Endodermal cell (in vitro differentiated cells): ENCODE measurements at places on chromosomes 5 and 9. TPM values are rescaled to one million over a fixed set of nuclear protein-coding genes. Genes with fewer than 3 reads are reported as not detected.

DNA sequence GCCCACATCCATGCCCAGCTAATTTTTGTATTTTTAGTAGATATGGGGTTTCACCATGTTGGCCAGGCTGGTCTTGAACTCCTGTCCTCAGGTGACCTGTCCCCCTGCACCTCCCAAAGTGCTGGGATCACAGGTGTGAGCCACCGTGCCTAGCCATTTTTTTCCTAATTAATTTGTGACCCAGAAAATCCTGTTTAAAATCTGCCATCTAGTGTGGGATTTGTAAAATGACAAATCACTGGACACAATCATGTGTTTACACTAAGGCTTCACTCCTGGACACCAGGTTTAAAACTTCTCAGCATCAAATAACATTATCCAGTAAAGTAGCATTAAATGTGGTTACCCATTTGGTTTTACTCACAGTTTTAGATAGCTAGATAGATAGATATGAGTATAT, 18.6 kb upstream of the KDM4C start:
- no peaks in the 10 kb centered on the region for H3K36me3 ChIP-seq
- DNase-seq = no peak
- no peak overlapping the region for H3K4me3 ChIP-seq
- no peak overlapping the region for H3K27ac ChIP-seq
- no peaks in the 10 kb centered on the region for H3K27me3 ChIP-seq

The TTLL11 gene
- 0.68 and 1.0 TPM in 2 replicates for total RNA-seq

- H3K36me3 ChIP-seq = no peaks in the 10 kb centered on the region
- DNase-seq = no peak
- H3K27me3 ChIP-seq = peaks cover 11% of the 10 kb centered on the region
- H3K4me3 ChIP-seq = no peak overlapping the region
- no peaks in the 10 kb centered on the region for H3K4me1 ChIP-seq
Measured at GRCh38 chr5:43400082-43400481, 12.1 kb downstream of the CCL28 start.

The FST gene
- total RNA-seq = 60.9 to 111 TPM (median 63.5 TPM) in 3 replicates

DNA sequence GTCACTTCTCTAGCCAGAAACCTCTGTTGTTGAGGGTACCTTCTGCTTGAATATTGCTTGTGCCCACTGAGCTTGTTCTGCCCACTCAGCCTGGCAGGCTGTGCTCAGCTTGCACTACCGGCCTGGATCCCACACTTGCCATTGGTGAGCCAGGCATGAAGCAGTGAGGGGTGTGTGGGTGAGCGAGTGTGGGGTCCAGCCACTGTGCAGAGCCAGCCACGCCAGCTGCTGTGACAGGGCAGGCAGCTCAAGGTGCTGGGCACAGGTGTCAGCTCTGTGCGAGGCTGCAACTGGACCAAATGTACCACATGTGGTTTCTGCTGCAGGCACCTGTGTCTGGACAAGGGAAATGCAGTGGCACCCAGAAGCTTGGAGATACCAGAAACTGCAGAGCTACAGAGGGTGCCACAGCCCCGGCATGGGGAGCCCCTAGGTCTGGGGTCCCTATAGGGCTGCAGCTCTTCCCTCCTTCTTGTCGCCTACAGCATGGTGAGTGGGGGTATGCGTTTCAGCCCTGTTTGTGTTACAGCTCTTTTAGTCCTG, 305.1 kb upstream of the RIOK2 start:
- peaks cover 4% of the 10 kb centered on the region for H3K4me1 ChIP-seq
- no peaks in the 10 kb centered on the region for H3K27me3 ChIP-seq
- no peak for DNase-seq
- H3K36me3 ChIP-seq = no peaks in the 10 kb centered on the region
- no peak overlapping the region for H3K4me3 ChIP-seq

The PDZD2 gene
- total RNA-seq = 2.9 to 6.6 TPM (median 5.6 TPM) in 3 replicates

GRCh38 chr9:89576404-89576839, 28.4 kb upstream of the GADD45G start:
- no peaks in the 10 kb centered on the region for H3K36me3 ChIP-seq
- H3K27me3 ChIP-seq = no peaks in the 10 kb centered on the region
- DNase-seq = no peak

DNA sequence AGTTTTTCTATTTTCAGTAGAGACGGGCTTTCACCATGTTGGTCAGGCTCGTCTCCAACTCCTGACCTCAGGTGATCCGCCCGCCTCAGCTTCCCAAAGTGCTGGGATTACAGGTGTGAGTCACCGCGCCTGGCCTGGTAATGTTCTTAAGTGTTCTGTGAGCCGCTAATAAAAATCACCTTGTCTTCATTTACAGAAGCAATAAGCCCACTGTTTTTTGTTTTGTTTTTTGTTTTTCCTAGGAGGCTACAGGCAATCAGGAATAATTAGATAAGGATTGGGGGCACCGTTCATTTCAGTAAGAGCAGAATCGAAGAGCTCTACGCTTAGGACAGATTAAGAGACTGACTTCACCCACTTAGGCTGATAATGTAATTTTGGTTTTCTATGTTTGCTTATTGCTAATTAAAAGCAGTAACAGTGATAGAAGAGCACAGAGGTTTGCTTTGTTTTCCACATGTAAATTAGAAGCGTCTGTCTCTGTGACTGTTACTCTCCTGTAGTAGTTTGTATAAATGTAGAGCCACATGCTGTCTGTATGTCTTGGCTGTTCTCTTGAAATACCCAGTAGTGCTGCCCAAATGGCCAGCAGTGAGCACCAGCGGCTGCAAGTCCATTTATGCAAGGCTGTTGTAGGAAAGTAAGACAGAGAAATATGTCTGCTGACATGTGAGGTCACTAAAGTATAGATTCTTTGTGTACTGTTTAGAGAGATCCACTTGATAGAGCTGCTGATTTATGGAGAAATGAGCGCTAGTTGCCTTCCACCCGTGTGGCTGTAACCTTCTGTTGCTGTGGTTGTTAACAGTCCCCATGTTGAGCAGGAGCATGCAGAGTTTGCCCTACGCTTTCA, 30.5 kb downstream of the TRIO start:
- peaks cover 15% of the 10 kb centered on the region for H3K4me1 ChIP-seq
- no peaks in the 10 kb centered on the region for H3K27me3 ChIP-seq
- peak overlapping the region; percentile 62 for H3K27ac ChIP-seq
- no peaks in the 10 kb centered on the region for H3K36me3 ChIP-seq
- peak overlapping the region; percentile 38 for H3K4me3 ChIP-seq

- H3K4me1 ChIP-seq = peaks cover 19% of the 10 kb centered on the region
- no peaks in the 10 kb centered on the region for H3K27me3 ChIP-seq
- H3K36me3 ChIP-seq = no peaks in the 10 kb centered on the region
- DNase-seq = peak; percentile 69
- no peak overlapping the region for H3K27ac ChIP-seq
Measured at GRCh38 chr9:79362100-79363081, 209.4 kb upstream of the TLE4 start.

DNA sequence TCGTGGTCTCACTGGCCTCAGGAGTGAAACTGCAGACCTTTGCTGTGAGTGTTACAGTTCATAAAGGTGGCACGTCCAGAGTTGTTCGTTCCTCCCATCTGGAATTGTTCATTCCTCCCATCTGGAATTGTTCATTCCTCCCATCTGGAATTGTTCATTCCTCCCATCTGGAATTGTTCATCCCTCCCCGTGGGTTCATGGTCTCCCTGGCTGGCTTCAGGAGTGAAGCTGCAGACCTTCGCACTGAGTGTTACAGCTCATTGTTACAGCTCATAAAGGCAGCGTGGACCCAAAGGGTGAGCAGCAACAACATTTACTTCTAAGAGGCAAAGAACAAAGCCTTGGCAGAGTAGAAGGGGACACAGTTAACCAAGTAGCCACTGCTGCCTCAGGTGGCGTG, 69.1 kb downstream of the GCNT1 start:
- H3K4me1 ChIP-seq = peaks cover 4% of the 10 kb centered on the region
- no peak overlapping the region for H3K27ac ChIP-seq
- no peak for DNase-seq
- H3K27me3 ChIP-seq = no peaks in the 10 kb centered on the region
- H3K36me3 ChIP-seq = no peaks in the 10 kb centered on the region

GRCh38 chr9:94946256-94946655, 219.8 kb downstream of the AOPEP start:
- no peaks in the 10 kb centered on the region for H3K36me3 ChIP-seq
- H3K4me1 ChIP-seq = peaks cover 24% of the 10 kb centered on the region
- DNase-seq = no peak
- no peak overlapping the region for H3K27ac ChIP-seq

DNA sequence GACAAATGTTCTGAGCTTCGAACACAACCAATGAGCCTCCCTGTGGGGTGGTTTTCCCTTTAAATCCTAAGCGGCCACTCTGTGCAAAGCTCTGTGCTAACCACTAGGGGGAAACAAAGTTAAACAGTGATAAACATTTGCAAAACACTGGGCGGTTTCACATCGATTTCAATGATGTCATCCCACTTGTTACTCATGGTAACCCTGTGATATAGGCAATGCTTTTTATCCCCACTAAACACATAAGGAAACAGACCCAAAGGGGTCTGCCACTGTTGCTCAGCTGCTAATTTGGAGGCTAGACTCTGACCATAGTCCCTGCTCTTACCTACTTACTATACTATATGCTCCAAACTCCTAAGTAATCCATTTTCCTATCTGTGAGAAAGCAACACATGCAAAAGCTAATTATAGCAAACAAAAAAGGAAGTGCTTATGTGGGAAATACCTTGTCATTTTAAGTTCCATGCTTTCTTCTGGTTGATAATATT, 57.3 kb downstream of the PTPN3 start:
- no peaks in the 10 kb centered on the region for H3K36me3 ChIP-seq
- H3K4me1 ChIP-seq = no peaks in the 10 kb centered on the region
- no peak overlapping the region for H3K4me3 ChIP-seq

DNA sequence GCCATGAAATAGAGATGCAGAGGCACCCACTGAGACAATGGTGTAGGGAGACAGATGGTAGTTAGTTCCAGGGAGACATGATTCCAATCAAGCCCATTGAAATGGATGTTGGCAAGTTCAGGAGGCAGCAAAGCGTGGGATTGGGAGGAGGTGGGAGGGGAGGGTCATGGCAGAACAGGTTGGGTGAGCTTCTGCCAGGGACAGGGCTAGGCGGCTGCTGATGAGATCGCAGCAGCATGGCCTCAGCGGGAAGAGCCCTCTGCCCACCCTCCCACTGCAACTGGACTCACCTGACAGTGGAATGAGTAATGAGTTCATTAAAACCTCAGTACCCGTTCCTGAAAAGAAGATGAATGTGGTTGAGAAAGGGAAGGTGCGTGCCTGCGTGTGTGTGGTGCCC, 418.2 kb downstream of the CDK5RAP2 start:
- H3K36me3 ChIP-seq = no peaks in the 10 kb centered on the region
- no peaks in the 10 kb centered on the region for H3K27me3 ChIP-seq
- H3K27ac ChIP-seq = no peak overlapping the region
- no peak for DNase-seq
- no peaks in the 10 kb centered on the region for H3K4me1 ChIP-seq

DNA sequence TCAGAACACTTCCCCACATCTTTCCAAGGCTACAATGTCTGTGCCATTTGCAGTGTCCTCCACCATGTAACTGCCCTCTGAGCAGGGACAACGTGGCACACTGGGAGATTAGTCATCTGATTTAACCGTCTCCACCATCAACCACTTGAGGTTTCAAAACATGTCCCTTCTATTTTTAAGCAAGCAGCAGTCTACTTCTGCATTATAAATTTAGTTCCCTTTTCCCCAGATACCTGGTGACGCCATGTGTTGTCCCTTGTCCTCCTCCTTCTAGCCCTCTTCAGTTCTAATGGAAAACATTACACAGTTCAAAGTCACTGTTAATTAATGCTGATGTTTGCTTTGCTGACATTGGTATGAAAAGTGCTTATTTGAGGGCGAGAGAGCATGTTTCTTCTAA, 52.8 kb downstream of the ATP10B start:
- H3K4me1 ChIP-seq = no peaks in the 10 kb centered on the region
- H3K27ac ChIP-seq = no peak overlapping the region
- no peaks in the 10 kb centered on the region for H3K36me3 ChIP-seq
- DNase-seq = no peak
- peaks cover 5% of the 10 kb centered on the region for H3K27me3 ChIP-seq

The EGR1 gene
- total RNA-seq = 9.9 and 12.3 TPM in 2 replicates

The CDKN2B gene
- 9.6 to 11.4 TPM (median 10.9 TPM) in 3 replicates for total RNA-seq

The ECSCR gene
- total RNA-seq = 0.70 TPM in 1 of 3 replicates, not detected in the others

DNA sequence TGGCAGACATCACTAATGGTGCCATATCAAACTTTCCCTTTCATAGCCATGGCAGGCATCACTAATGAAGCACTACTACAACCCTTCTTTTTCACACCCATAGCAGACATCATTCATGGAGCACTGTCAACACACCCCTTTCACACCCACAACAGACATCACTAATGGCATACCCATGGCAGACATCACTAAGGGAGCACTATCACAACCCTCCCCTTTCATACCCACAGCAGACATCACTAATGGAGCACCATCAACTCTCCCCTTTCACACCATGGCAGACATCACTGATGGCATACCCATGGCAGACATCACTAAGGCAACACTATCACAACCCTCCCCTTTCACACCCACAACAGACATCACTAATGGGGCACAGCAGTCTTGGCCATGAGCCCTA, 33.7 kb downstream of the LAMC3 start:
- no peak for DNase-seq
- no peaks in the 10 kb centered on the region for H3K4me1 ChIP-seq
- no peaks in the 10 kb centered on the region for H3K36me3 ChIP-seq
- H3K27ac ChIP-seq = no peak overlapping the region
- H3K27me3 ChIP-seq = no peaks in the 10 kb centered on the region
- H3K4me3 ChIP-seq = no peak overlapping the region

DNA sequence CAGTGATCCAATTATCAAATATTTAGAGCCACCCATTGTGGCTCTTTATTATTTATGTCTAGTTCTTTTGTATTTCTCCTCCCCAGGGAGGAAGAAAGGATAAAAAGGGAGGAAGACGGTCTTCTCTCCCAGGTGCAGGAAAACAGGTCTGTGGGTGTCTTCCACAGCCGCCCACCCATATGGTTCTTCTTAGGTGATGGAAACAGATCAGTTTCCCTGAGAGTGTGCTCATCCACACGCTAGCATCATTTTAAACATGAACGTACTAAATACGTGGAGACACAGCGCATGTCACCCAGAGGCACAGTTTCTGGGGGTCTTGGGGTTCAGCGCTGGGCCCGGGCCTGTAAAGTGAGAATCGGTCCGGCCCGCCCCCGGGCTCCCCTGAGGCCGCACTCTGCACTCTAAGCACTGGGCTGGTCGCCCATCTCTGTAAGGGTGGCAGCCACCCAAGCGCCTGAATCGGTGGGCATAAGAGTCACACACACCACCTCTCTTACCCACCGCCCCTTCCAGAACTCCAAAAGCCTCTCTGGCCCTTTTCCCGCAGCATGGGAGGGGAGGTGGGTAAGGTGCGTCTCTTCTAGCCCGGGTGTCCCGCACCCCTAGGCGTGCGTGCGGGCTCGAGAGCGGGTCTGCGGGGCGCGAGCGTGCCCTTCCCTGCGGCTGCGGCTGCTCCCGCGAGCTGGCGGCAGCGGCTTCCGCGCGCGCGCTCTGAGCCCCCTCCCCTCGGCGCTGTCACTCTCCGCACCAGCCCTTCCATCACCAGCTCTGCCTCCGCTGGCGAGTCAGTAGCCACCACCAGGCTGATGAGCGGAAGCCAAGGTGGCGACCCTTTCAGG, 1.3 kb downstream of the PTCH1 start:
- peak; percentile 80 for DNase-seq
- H3K27me3 ChIP-seq = peaks cover 70% of the 10 kb centered on the region
- peak overlapping the region; percentile 75 for H3K4me3 ChIP-seq

The TMEM252 gene
- not detected in 3 replicates for total RNA-seq

The FBLL1 gene
- 1.1 and 1.6 TPM in 2 replicates for total RNA-seq

- no peak overlapping the region for H3K4me3 ChIP-seq
- peaks cover 9% of the 10 kb centered on the region for H3K4me1 ChIP-seq
- H3K27me3 ChIP-seq = no peaks in the 10 kb centered on the region
- no peaks in the 10 kb centered on the region for H3K36me3 ChIP-seq
Measured at GRCh38 chr5:54725391-54726280, 208.1 kb downstream of the SNX18 start.

The KCNIP1 gene
- total RNA-seq = 0.34 TPM in 1 of 2 replicates, not detected in the other

The TMEM141 gene
- 206 and 215 TPM in 2 replicates for total RNA-seq

- no peaks in the 10 kb centered on the region for H3K36me3 ChIP-seq
- no peaks in the 10 kb centered on the region for H3K4me1 ChIP-seq
- H3K27ac ChIP-seq = no peak overlapping the region
- H3K4me3 ChIP-seq = no peak overlapping the region
- no peak for DNase-seq
Measured at GRCh38 chr9:92592537-92592936, 56.7 kb upstream of the ECM2 start.
